Activated B cell treated with CpG ODN at 0.5 μM for 24 hours (primary cell): ENCODE measurements at places on chromosomes 7 and 10. TPM values are rescaled to one million over a fixed set of nuclear protein-coding genes. Genes with fewer than 3 reads are reported as not detected.

DNA sequence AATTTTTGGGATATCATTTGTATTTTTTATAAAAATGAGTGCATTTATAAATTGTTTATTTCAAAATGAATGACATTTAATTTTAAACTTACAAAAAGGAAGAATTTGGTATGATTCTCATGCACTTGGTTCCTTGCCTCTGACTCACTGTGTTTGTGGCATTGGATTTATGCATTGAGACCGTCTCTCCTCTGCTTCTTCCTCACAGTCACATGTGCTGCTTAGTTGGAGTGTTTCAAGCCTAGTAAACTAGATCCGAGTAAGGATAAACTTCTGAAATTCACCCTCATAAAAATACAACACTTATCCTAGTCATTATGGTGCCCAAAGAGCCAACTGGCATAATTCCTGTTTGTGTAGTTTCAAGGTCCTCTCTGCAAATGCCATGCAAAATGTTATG is 19.1 kb upstream of the FZD8 start:
- H3K4me3 ChIP-seq, result no peak overlapping the region
- H3K27me3 ChIP-seq, result peaks cover 12% of the 10 kb centered on the region
- no peaks in the 10 kb centered on the region for H3K4me1 ChIP-seq
- DNase-seq, result no peak

DNA sequence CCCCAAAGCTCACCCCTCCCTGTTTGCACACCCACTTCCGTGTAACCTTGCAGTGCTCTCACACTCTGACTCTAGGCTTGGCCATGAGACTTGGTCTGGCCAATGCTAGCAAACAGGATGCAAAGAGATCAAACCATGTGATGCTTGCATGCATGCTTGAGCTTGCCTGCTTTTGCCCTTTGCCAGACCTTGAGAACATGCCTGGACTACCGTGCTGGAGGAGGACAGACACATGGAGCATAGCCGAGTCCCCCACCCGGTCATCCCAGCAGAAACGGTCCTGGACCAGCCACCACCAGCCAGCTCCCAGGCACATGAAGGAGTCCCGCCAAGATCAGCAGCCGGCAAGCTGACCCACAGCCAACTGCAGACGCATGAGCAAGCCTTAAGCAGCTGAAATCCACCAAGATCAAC is 23.4 kb downstream of the PYROXD2 start:
- no peak for DNase-seq
- H3K27ac ChIP-seq, result no peak overlapping the region
- peaks cover 13% of the 10 kb centered on the region for H3K4me1 ChIP-seq
- H3K4me3 ChIP-seq, result no peak overlapping the region
- H3K36me3 ChIP-seq, result no peaks in the 10 kb centered on the region
- H3K27me3 ChIP-seq, result no peaks in the 10 kb centered on the region

Gene HOXA1
- 0.55 and 0.61 TPM in 2 replicates for total RNA-seq

DNA sequence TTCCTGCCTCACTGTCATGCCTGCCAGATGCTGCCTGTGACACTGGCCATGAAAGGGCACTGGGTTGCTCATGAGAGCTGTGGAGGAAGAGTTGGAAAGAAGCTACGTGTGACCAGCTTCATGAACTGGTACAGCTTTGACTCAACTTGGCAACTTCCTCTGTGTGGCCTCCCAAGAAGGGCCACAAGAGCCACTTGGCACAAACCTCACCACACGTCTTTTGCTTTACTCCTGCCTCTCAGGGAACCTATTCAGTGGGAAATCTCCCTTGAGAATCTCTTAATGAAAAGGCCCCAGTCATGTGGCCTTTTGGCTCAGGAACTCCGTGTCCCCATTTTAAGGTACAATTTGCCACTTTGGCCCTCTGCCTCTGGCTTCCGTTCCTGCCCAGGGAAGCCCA is 54.5 kb downstream of the FRMD4A start:
- no peak overlapping the region for H3K27ac ChIP-seq
- H3K27me3 ChIP-seq, result peaks cover 6% of the 10 kb centered on the region
- DNase-seq, result no peak
- H3K4me1 ChIP-seq, result no peaks in the 10 kb centered on the region
- no peaks in the 10 kb centered on the region for H3K36me3 ChIP-seq

Gene CUBN
- total RNA-seq, result 2.5 and 2.8 TPM in 2 replicates
